Fibroblast of the aortic adventitia (primary cell): ENCODE measurements at places on chromosomes 4 and X.
A peak's percentile ranks its signal among the peaks of the same experiment; 100 is the strongest.

DNA sequence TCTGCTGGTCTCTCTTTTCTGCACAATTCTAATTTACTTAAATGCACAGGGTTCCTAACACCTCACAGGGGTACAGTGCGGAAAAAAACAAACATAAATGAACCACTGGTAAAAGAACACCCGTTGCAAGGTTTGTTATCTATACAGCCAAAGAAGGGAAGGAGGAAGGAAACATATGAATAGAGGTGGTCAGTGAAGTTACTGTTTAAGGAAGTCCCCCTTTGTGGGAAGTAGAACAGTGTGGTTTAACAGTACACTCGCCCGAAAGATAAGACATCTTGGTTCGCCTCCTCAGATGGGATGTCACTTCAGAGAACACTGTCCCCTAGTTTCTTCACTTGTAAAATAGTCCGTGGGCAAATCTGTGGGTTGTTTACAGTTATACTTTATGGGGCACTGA, 57.5 kb downstream of the TEC start:
- DNase-seq: no peak

GRCh38 chrX:41096339-41096955, 11.2 kb downstream of the USP9X start:
- DNase-seq: no peak

DNA sequence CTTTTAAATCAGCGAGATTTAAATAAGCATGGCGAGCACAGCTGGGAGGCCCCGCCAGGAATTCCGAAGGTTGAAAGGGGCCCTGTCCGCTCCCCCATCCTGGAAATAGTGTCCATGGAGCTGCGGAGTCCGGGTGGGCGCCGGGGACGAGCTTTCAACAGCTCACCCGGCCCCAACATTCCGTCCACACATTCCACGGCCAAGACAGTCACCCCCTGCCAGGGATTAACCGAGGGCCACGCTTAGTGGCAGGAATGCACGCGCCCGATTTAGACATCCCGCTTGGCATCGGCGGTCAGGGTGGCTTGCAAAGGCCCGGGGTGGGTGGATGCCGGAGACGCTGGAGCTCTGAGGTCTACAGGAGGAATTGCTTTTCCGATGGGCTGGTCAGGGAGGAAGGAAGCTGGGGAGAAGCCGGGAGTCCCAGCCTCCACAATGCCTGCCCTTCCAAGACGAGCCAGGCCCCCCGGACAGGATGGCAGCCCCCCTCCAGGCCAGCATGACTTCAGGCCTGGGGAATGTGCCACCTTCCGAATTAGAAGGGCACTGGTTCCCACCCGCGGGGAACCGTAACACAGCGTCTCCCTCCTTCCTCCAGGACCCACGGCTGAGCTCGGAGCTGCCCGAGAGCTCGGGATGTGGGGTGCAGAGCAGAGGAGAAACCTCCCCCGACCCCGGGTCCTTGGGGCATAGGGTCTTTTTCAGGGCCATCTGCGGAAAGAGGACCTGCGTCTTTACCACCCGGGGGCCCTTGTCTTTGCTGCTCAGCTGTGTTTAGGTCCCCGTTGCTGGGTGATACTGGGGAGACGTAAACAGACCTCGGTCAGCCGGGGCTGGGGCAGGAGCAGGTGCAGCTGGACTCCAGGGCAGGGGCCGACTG, 26.9 kb upstream of the PPP2R3B start:
- peak; percentile 2 for DNase-seq

- peak; percentile 91 for DNase-seq
Measured at GRCh38 chr4:74109870-74110605, 11.0 kb upstream of the CXCL2 start.

GRCh38 chrX:54043541-54044125, 640 bp downstream of the PHF8 start:
- DNase-seq: peak; percentile 20

DNA sequence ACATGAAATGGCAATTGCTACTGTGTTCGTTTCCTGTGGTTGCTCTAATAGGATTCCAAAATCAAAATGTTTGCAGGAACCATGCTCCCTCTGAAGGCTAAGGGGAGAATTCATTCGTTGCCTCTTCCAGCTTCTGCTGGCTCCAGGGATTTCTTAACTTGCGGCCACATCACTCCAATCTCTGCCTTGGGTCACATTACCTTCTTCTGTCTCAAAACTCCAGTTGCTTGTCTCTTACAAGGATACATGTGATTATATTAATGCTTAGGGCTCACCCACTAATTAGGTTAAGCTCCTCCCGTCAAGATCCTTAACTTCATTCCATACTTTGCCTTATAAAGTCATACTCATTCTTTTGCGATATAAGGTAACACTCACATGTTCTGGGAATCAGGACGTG, 208.4 kb downstream of the RBM46 start:
- DNase-seq: no peak

DNA sequence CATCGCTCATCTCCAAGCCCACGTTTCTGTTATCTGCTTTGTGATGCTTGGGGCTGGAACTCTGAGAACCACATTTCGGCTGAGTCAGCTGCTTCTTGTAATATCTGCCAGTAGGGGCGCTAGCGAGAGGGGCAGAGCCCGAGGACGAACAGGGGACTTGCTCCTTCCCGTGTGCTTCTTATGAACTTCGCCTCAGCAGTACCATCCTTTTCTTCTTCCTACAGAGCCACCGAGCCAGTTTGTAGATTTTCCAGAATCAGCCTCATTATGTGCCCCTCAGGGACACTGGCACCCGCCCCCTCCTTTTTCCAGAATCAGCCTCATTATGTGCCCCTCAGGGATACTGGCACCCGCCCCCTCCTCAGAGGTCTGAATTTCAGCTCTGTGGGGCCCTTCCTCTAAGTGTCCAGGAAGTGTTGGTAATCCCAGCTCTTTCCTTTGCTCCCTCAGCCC, 441.7 kb upstream of the RASGEF1B start:
- peak; percentile 32 for DNase-seq

DNA sequence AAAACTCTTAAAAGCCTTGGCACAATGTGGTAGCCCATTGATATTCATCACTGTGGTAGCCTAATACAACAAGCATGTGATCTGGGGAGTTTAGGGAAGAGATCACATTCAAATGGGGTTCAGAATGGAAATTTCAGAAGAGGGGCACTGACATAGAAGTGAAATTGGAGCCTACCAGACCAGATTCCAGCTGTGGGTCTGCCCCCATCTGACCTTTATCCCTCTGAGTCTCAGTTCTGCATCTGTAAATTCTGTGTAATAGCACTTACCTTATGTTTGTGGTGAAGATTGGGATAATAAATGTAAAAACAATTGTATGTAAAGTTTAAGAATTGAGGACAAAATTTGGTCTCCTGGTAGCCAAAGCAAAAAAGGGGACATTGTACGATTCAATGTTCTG, 320.4 kb upstream of the BOD1L1 start:
- no peak for DNase-seq

GRCh38 chr4:15352524-15352923, 75.3 kb upstream of the C1QTNF7 start:
- no peak for DNase-seq

DNA sequence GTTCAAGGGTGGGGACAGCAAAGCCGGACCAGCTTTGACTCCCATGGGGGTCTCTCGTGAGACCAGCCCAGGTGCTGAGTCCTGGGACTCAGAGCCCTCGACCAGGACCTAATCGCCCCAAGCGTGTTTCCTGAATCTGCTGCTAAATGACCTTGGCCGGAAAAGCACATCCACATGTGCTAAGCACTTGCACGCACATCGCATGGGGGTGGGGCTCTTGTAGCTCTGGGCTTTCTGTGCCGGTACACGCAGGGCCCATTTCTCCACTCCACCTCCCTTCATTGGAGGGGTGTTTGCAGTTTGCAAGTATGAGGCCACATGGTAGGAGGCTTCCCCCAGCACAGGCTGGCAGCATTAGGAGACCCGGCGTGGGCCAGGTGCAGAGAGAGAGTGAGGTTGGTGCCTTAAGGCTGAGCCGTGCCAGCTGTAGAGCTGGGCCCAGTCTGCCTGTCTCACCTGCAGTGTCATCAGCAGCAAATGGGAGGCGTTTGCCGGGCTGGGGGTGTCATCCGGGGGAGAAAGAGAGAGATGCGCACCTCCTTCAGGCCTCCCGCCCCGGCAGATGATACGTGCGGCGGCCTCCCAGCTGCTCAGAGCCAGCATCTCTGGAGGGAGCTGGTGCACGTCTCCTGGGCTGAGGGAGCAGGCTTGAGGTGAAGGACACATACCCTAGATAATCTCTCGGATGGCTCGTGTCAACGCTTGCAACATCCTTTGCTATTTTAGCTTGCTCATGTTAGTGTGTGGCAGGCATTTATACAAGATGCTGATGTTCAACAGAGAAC, 45.2 kb upstream of the CLCN4 start:
- no peak for DNase-seq

- peak; percentile 82 for DNase-seq
Measured at GRCh38 chrX:9340598-9341290, 124.1 kb upstream of the TBL1X start.

GRCh38 chrX:129813662-129814368, 29.9 kb downstream of the ZDHHC9 start:
- DNase-seq: no peak

DNA sequence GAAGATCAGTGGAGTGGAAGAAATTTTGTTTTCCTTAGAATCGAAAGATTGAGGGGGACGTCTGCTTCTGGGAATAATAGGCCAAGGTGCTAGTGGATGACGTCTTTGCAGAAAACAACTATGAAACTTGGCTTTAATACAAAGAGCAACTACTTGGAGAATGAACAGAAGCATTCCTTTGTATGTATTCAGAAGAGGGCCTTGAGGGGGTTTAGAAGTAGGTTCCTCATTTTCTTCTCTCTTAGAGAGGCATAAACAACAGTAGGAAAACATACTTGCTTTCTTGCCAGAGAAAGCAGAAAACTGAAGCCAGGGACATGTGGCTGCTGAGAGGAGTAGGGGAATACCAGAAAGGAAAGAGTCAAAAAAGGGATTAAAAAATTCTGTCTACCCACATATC, 167.8 kb downstream of the ZNF330 start:
- peak; percentile 69 for DNase-seq

GRCh38 chr4:40211224-40212185, 14.7 kb downstream of the RHOH start:
- no peak for DNase-seq

DNA sequence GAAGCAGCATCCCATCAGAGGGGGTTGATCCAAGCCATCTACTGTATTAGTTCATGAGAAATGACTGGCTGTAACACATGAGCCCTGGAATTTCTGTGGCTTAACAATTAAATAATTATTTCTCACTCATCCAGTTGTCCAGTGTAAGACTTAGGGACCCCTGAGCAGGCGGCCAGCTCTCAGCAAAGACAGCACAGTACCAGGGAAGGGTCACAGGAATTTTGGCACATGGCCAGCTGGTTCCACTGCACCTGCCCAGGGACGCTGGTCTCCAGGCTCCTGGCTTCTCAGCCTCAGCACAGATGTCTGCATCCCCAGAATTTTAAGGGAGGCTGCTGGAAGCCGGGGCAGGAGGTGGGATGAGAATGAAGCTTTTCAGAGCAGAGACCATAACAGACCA, 93.7 kb upstream of the DHRSX start:
- DNase-seq: no peak

- peak; percentile 45 for DNase-seq
Measured at GRCh38 chr4:186068581-186069348, at the start of gene TLR3. TLR3 (plus strand) TSS chr4:186069156; CDS start chr4:186076620, 7,464 bp downstream.
